ENCODE measurements at places on chromosomes 6 and 20.

- no peak for DNase-seq
Observed at GRCh38 chr6:28335040-28335563, 846 bp downstream of the ZSCAN31 start.

- no peak for DNase-seq
Observed at GRCh38 chr20:3046677-3047462, 1.0 kb downstream of the MRPS26 start.

DNA sequence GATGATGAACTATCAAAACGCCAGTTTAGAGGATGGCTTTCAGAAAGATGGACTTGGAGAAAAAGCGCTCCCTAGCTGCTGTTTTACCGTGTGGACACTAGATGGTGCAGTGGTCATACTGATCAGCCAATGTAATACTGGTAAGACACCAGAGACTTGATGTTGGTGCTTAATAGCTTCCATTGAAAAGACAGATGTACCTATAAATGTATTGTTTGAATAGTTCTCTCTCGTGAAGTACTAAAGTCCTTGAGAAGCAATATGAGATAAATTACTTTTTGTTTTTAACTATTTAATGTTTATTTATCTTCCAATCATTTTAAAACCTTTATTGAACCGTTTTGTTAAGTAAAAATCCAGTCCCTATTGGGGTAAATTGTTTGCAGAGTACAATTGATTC lies 63.9 kb upstream of the FUCA2 start:
- DNase-seq, result peak; percentile 15

DNA sequence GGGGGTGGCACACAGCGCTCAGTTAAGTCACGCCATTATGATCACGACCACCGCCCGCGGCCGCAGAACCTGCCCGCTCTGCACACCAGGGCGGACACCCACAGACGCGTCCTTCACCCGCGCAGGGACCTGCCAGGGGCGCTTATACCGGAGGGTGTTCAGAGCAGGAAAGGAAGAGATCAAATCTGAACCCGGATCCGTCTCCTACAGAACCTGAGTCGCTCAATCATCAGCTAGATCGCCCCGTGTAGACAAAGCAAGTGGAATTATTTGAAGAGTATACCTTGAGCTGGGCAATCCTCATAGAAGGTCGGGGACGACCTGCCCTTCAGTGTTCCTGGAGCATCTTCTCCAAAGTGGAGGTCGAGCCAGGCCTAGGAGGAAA lies 14.4 kb upstream of the ZNF217 start:
- no peak for DNase-seq

DNA sequence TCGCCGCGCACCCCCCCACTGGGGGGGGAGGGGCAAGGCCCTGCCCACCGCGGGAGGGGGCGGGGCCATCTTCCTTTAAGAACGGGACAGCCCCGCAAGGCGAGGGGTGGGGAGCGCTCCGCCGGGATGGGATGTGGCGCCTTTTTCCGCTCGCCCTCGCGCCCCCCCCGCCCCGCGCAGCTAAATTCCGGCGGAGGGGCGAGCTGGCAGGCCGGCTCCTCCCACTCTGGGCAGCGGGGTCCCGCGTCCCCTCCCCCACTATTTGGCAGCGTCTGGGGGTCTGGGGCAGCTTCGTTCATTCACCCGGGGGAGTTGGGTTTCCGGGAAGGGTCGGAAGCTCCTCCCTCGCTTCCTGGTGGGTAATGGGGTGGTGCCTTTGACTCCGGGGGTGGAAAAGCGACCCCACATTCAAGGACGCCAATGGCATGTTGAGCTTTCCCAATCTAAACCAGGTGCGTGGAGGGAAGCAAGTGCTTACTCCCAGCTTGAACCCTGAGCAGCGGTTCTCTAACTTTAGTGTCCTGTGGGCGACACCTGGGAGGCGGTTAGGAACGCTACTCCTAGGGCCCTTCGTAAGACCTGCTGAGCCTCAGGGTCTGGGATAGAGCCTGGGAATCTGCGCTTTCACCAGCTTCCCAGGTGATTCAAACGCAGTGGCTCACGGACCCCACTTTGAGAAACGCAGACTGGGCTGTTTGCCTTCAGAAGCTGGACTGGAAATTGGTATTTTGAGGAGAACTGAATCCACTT lies 927 bp downstream of the ASXL1 start:
- DNase-seq, result peak; percentile 82

DNA sequence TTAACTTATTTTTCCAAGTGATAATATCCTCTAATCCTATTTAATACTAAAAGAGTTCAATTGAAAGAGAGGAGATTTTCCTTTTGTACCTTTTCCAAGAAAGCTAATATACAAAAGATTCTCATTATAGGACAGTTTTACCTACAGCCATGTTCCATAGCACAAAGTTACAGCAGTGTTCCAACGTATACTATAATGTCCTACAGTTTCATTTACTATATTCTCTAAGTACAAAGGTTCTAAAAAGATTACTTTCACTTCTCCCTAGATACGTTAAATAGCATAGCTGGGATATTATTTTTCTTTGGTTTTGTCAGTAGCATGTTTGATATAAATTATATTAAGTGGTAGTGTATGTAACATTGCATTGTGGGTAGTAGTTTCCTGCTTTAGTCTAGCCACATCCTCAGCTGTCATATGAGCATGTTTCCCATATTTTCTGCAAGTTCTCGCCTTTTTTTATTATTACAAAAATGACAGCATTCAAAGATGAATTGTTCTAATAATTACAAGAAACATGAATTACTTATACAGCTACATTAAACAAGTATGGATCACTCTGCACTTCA lies 4.4 kb upstream of the RUNX2 start:
- DNase-seq, result no peak

- DNase-seq, result no peak
Observed at GRCh38 chr6:1942834-1943233, 302.6 kb downstream of the GMDS start.

DNA sequence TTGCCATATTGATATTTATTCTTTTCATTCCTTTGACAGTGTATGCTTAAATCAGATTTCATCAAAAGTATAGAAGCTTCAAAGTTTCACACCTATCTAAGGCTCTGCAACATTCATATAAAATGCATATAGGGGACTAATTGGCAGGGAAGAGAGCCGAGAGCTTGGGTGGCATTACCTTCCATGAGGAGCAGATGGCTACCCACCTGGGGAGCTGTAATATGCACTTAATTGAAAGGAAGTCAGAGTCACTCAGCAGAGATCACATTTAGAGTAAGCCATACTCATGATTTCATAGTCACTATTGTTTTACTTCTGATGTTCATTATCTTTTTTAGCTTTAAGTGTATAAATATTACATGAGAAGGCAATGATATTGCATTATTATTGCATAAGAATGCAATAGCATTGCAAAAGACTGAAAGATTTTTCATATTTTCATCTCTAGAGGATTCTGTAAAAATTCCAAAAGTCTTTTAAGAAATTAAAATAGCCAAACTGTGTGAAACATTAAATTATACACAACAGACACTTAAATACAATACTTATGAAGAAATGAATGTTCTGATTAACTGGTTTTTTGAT lies 1305.2 kb downstream of the EPHA7 start:
- DNase-seq, result no peak

DNA sequence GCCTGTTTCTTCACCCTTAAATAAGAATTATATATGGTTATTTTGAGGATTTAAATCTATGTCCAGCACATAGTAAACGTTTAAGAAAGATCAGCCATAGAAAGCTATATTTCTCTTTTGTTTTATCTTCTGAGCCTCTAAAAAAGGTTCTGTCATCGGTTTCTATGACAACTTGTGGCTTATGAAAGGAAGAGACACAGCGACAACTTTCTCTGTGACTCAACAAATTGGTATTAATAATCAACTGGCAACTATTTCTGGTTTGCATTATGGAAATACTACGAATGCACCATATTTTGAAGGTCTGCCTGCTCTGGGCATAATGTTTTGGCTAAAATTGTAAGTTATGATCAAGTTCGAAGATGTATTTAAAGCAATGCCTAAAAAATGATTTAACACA lies 751.0 kb downstream of the CD109 start:
- DNase-seq, result no peak

- no peak for DNase-seq
Observed at GRCh38 chr6:7543789-7544424, 2.4 kb downstream of the DSP start.

DNA sequence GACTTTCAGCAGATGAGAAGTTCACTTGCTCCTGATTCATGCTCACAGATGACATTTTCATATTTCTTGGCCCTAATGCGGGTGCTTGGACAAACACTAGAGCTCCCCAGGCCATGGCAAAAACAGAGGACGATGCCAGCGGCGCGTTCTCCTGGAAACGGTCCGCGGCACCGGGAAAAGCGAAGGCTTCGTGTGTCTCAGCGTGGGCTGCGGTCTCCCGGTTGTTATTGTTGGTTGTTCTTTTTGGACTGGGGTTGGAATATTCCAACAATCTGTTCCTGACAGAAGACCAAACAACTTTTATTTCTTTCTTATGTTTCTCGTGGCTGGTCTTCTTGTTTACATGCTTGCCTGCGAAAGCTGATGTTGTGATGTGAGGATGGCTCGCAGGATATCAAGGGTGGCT lies 46.8 kb upstream of the NEDD9 start:
- DNase-seq, result no peak

- DNase-seq, result peak; percentile 73
Observed at GRCh38 chr6:30769088-30769852, 24.9 kb upstream of the IER3 start.

DNA sequence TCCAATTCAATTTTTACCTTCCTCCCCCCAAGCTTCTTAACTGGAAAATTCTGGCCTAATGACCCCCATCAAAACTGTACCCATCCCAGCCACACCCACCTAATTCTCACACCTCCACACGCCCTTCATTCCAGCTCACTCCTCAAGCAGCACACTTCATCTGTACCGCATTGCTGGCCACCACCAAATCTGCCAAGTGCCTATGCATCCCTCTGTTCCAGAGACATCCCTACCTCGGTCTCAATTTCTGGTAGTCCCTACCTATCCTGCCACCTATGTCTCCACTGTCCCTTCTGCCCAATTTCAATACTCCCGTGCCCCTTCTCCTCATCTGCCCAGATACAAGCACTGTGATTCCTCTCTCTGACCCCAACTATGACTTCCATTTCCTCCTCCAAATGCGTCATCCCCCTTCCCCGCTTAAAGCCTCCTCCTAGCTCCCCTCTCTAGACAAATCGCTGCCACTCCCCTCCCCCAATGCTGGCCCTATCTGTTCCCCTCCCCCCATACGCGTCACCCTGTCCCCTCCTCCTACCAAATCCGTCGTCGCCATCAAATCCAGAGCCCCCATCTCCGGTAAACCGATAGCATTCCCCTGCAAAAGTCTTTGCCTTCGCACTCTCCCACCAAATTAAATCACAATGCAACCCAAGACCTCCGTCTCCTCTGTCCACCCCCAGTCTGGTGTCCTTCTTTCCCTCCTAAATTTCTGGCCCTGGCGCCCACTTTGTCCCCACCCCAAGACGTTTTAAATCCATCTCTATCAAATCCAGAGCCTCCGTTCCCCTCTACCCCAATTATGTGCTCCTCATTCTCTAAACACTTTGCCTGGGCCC lies 1.2 kb downstream of the MTCH1 start:
- peak; percentile 55 for DNase-seq

DNA sequence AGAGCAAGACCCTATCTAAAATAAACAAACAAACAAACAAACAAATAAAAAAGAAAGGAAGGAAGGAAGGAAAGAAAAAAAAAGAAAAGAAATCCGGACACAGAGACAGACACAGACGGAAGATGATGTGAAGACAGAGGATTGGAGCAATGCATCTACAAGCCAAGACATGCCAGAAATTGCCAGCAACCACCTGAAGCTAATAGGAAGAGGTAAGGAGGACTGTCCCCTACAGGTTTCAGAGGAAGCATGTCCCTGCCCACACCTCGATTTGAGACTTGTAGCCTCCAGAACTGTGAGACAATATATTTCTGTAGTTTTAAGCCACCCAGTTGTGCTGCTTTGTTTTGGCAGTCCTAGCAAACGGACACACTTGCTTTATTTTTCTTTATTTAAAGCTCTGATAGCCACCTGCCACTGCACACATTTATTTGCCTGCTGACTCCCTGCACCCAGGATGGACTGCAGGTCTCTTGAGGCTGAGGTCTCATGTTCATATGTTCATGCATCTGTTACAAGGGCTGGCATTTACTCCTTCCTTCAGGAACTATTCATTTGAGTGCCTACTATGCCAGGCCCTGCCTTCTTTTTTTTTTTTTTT lies 20.7 kb upstream of the ZMYND8 start:
- no peak for DNase-seq

DNA sequence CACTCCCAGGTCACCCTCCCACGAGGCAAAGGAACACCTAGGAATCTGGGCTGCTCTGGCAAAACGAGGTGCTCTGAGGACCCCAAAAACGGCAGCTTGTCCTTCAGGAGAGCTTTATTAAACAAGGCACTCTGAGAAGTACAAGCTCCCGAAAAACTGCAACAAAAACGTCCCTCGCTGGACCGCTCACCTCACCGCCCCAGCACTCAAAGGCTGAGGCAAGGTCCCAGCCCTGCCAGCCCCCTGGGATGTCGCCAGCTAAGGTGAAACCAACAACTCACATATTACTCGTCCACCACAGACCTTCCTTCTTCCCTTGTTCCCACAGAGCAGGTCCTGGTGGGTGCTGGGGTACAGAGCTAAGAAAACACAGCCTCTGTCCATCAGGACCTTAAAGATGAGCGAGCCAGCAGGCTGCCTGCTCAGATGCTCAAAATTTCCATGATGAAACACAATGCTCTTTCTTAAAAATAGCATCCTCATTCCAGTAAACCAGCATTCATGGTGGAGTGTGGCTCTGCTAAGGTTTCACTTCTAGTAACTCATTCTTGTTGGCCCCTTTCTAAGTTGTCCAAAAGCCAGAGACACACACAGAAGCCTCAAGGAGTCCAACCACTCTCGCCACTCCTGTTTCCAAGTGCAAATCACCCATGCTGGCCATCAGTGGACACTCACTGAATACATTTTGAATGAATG lies 35.9 kb downstream of the ATP9A start:
- no peak for DNase-seq

- no peak for DNase-seq
Observed at GRCh38 chr20:51529081-51529681, 13.3 kb downstream of the NFATC2 start.

DNA sequence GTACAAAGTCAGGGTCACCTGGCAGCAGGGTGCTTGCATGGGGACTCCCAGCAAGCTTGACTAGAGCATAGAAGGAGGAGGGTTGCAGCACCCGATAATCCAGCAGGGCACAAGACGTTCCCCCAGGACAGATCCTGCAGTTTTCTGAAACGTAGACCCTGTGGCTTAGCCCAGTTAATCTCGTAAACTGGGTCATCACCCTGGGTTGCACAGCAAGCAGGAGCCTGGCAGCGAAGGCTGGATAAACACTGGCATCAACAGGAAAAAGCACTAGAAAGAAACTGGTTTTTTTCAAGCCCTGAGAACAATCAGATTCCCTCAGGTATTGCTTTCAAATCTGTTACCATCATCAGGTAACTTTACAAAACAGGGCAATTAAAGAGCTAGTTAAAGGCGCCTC lies 92.6 kb downstream of the PDE7B start:
- no peak for DNase-seq

GRCh38 chr20:48789781-48790472 lies 37.9 kb downstream of the PREX1 start:
- DNase-seq, result no peak
